ENCODE measurements at places on chromosomes 6 and 20.

DNA sequence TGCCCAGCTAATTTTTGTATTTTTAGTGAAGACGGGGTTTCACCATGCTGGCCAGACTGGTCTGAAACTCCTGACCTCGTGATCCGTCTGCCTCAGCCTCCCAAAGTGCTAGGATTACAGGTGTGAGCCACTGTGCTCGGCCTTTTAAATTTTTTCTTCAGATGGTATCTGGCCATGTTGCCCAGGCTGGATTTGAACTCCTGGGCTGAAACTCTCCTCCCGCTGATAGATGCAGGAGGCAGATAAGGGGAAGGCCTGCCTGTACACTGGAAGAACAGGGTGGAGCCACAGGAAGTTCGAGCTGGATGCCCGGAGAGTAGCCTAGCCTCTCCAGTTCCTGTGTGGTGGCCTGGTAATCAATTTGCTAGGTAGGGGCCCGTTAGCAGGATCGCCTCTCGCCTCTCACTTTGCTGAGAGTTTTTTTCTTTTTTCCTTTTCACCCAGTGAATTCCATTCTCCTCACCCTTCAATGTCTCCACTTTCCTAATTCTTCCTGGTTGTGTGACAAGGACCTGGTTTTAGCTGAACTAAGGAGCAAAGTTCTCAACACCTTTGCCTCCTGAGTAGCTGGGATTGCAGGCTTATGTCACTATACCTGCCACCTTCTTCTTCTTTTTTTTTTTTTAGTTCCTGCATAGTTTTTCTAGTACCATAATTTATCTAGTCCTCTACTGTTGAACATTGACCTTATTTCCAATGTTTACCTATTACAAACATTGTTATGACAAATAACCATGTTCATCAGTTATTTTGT lies 19.4 kb upstream of the ITCH start:
- DNase-seq: no peak

- no peak for DNase-seq
Measured at GRCh38 chr20:7411075-7411474, 529.2 kb downstream of the HAO1 start.

DNA sequence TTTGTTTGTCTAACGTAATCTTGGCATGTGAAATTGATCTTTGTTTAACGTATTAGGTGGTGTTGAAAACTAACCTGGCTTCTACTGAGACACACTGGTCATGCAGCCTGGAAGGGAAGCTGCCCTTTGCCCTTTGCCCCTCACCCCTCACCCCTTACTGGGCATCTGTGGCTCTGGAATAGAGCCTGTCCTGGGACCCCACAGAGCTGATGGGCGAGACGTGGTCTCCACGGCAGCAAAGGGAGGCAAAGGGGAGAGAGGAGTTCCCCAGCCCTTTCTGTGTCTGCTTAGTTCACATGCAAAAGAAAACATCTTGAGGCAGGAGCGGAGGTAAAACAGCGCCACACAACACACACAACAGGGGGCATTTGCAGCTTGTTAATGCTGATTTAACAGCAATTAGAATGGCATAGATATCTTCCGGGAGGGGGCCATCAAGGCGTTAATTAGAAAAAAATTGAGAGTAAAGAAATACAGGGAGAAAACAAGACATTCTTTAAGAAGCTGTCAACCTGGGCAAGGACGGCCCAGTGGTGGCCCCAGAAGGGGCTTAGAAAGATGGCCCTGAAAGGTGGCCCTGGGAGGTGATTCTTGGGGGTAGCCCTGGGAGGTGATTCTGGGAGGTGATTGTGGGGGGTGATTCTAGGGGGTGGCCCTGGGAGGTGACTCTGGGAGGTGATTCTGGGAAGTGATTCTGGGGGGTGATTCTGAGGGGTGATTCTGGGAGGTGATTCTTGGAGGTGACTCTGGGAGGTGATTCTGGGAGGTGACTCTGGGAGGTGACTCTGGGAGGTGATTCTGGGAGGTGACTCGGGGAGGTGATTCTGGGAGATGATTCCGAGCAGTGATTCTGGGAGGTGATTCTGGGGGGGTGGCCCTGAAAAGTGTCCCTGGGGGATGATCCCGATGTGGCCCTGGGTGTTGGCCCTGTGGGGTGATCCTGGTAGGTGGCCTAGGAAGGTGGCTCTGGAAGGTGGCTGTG lies 44.5 kb upstream of the DACT2 start:
- no peak for DNase-seq

- no peak for DNase-seq
Measured at GRCh38 chr20:50879649-50880550, 51.3 kb downstream of the ADNP start.

DNA sequence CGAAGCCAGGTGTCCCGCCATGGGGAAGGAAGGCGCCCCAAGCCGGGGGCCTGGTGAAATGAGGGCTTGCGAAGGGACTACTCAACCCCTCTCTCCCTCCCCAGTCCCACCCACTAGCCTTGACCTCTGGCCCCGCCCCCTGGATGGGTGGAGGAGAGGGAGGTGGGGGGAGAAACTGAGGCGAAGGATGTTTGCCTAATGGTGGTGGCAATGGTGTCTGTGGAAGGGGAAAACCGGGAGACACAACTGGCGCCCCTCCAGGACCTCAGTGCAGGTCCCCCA lies at the start of gene POU5F1:
Gene POU5F1, minus strand, starts transcription at position 83 of the 282 bp plus-strand sequence. Its CDS starts 62 bp downstream, at position 21.
- no peak for DNase-seq

GRCh38 chr6:6405997-6406714 lies 85.7 kb upstream of the F13A1 start:
- no peak for DNase-seq

DNA sequence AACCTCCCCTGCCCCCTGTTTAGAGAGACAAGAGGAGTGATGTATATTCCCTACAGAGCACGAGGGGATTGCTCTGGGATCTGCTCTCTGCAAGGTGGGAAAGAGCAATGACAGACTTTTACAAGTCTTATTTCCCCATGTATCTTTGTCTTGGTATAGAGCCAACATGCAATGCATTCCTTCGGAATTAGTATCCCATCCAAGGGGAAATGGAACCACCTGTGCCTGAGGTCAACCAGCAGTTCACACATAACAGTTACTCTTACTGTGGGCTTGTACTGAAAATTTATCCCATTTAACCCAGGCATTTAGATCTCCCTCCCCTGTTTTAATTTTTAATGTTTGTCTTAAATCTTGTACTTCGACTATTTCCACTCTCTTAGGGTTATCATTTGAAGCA lies 250.4 kb downstream of the C6orf118 start:
- no peak for DNase-seq

- no peak for DNase-seq
Measured at GRCh38 chr6:135647521-135647920, 150.0 kb upstream of the AHI1 start.

- DNase-seq: no peak
Measured at GRCh38 chr6:109458774-109459531, 3.4 kb upstream of the MICAL1 start.

DNA sequence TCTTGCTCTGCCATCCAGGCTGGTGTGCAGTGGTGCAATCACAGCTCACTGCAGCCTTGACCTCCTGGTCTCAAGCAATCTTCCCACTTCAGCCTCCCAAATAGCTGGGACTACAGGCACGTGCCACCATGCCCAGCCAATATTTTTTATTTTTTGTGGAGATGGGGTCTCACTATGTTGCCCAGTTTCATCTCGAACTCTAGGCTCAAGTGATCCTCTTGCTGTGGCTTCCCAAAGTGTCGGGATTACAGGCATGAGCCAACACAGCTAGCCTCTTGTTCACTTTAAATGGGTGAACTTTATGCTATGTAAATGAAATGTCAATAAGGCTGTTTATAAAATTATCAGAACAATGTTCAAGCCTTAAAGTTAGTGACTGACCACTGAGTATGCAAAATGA lies 37.1 kb downstream of the SAMD3 start:
- DNase-seq: no peak

- peak; percentile 96 for DNase-seq
Measured at GRCh38 chr20:53899351-53900167, 170.8 kb downstream of the BCAS1 start.

GRCh38 chr6:145629478-145629877 lies 105.8 kb downstream of the EPM2A start:
- DNase-seq: no peak

DNA sequence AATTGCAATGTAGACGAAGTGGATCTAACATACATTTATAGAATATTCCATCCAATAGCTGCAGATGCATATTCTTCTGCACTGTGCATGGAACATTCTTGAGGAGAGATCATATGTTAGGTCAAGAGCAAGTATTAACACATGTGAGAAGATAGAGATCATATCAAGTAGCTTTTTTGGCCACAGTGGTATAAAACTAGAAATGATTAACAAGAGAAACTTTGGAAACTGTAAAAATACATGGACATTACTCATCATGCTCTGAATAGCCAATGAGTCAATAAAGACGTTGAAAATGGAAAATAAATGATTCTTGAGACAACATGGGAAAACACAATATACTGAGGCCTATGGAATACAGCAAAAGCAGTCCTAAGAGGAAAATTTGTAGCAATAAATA lies 94.2 kb downstream of the STXBP5 start:
- DNase-seq: no peak

DNA sequence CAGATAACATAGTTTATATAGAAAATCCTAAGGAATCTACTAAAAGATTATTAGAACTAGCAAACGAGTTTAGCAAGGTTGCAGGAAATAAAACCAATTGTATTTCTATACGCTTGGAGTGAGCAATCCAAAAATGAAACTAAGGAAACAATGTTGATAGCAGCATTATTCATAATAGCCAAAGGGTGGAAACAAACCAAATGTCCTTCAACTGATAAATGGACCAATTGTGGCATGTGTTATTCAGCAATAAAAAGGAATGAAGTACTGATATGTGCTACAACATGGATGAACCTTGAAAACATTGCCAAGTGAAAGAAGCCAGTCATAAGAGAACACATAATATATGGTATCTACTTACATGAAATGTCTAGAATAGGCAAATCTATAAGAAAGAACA lies 101.0 kb upstream of the VSTM2L start:
- no peak for DNase-seq

DNA sequence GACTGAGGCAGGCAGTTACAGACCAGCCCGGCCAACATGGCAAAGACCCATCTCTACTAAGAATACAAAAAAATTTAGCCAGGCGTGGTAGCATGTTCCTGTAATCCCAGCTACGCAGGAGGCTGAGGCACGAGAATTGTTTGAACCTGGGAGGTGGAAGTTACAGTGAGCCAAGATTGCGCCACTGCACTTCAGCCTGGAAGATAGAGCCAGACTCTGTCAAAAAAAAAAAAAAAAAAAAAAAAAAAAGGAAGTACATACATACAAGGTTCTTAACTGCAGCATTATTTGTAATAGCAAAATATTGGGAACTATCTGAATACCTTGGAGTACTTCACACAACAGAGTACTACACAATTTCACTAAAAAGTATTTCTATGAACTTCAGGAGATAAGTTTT lies 183.5 kb upstream of the OLIG3 start:
- no peak for DNase-seq

DNA sequence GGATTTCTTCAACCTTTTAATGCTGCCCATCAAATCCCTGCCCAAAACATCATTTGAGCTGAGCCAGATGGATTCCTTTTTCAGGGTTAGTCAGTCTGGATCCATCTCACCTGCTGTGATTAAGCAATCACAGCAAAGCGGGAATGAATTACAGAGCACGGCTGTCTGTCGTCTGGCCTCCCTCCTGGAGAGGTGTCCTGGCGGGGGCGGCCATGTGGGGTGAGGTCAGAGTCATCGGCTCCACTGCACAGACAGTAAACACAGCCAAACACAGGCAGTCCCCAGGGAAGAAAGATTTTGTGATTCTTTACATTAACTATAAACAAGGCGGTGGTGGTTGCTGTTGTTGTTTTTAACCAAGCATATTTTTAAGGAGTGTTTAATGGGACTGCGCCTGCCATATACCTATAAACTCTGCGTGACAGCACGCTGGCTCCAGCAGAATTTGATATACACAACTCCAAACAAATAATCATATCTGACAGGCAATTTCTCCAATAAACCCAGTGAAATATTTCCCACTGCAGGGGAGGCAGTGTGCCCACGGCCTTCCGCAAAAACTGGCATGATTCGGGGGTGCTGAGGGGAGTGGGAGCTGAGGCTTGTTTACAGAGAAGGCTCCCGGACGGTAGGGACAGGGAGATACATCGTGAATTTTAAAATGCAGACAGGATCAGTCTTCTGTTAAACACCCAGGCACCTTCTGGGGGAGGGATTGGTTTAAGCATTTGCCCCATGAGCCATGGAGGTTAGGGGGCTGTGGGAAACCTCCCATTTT lies 232.0 kb upstream of the PMEPA1 start:
- DNase-seq: no peak

DNA sequence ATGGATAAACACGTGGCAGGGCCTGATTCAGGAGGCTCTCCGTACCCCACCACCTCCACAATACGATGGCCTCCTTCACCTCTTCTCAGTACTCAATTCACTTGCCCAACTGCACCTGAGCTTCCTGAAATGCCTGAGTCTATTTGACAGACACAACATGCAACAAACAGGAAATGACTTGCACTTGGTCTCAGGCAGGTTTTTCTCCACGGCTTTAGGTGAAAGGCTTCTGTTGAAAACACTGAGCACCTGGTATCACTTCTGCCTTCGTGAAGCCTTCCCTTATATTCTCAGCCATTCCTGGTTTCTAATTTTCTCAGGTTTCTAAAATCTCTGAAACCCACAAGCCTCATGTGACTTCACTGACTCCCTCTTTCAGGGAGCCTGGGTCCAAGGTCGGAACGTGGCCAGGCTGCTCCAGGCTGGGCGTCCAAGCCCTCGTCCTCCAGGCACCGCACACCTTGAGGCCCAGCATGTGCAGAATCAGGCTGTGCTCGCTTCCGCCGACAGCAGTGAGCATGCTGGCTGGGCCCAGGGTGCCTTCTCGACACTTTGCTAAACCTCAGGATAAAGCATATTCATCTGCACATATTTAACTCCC lies 34.7 kb downstream of the TAF4 start:
- DNase-seq: no peak

- no peak for DNase-seq
Measured at GRCh38 chr20:25340380-25340779, 50.3 kb downstream of the ABHD12 start.

GRCh38 chr20:17505636-17506517 lies 25.3 kb downstream of the BFSP1 start:
- no peak for DNase-seq

DNA sequence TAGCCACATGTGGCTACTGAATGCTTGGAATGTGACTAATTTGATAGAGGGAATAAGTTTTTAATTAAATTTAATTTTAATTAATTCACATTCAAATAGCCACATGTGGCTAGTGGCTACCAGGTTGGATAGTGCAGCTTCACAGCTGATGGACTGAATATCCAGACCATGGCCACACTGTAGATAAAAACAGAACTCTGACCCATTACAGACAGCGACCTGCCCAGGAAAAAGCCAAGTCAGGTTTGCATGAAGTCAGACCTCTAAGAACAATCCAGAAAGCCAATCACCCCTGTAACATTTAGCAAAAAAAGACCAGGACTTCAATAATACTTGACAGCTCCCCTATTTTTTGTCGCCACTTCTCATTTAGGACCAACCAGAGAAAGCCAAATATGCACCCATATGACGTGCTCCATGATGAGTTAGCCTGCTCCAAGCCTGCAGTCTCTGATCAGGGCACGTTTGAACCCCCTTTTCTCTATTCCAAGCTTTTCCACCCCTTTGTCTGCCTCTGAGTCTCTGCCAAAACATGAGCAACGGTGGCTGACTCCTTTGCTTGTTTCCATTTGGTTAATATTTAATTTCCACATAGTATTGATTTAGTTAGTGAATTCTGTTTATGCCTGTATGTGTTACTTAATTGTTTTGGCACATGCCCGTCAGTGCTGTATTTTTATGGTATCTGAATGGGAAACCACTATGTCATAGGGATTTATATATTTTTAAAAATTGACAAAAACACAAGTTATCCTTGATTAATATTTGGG lies 636.3 kb downstream of the UTRN start:
- no peak for DNase-seq

Data from NCI-H1436 (cell line).